ENCODE measurements at places on chromosomes 2 and 18. TPM values are rescaled to one million over a fixed set of nuclear protein-coding genes. Genes with fewer than 3 reads are reported as not detected.

DNA sequence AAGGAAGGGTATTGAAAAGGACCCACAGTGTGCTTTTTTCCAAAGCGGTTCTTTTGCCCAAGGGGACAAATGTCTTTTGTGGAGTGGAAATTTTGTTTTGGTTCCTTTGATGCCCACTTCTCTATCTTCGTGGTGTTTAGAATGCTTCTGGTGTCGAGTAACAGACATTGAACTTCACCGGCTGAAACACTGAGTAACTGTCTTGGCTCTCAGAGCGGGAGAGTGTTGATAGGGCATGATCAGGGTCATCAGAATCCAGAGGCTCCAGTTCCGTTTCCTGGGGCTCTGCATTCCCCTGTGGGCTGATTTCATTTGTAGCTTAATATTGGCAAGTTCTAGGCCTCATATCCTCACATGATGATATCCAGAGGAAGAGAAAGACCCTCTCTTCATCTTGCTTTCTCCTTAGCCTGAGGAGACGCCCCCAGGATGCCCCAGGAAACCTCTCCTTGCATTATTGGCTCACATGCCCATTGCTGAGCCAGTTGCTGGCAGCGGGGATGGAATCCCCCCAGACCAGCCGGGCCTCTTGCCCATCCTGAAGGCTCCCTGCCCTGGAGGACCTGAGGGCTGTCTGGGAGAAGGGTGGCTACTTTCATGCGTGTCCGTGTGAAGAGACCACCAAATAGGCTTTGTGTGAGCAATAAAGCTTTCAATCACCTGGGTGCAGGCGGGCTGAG lies 27.9 kb upstream of the AGFG1 start:
- DNase-seq, result no peak

- DNase-seq, result no peak
Observed at GRCh38 chr2:134249755-134250154, 4.1 kb upstream of the MGAT5 start.

DNA sequence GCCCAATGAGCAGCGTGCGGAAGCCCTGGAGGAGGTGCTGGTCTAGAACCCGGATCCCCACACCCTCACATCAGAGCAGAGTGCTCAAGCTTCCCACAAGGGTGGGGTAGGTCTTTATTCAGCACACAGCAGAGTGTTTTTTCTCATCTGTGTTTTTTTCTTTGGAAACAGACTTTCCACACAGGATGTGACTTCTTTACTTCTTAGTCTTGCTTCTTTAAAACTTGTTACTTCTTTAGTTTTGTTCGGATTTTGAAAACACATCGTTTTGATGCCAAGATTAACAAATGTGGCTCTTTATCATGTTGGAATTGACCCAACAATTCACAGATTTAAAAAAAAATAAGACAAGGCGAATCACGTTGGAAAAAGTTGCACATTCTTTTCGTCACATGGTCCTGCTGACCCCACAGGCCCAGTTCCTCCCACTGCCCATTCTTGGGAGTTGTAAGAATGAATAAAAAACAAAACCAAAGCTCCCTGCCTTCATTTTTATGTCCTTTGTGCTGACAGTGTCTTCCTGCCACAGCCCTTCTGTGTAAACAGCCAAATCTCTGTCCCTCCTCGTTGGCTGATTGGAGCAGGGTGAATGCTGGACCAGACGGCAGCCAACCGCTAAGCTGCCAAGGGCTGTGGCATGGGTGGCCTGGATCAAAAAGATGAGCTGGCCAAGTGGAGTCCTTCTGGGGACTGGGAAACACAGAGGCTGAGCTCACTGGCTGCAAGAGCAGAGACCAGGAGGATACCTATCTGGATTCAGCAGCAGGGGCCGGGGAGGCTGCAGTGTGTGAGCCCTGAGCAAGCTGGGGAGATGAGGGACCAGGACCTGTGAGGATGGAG lies 81.6 kb downstream of the TWIST2 start:
- no peak for DNase-seq

Gene IL36A
- not detected for total RNA-seq

GRCh38 chr18:68478246-68478645 lies 236.7 kb downstream of the TMX3 start:
- no peak for DNase-seq

GRCh38 chr2:180733330-180733729 lies 247.1 kb upstream of the UBE2E3 start:
- DNase-seq, result no peak

GRCh38 chr2:96170626-96171025 lies 25.4 kb upstream of the DUSP2 start:
- no peak for DNase-seq

DNA sequence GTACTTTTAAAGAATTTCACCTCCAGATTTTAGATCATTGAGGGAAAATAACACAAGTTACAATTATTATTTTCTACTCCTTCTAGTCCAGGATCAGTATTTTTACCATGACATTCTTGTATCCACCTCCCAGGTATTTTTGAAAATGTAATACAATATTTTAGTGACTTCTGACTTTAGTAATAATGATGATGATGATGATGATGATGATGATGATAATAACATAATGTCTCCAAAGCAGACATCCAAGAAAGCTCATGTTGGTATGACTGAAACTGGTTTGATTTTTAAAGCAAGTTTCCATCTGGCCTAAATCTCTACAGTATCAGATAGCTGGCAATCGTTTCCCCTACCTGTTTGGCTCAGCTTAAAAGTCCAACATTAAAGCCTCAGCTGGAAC lies 140.0 kb upstream of the GULP1 start:
- no peak for DNase-seq

DNA sequence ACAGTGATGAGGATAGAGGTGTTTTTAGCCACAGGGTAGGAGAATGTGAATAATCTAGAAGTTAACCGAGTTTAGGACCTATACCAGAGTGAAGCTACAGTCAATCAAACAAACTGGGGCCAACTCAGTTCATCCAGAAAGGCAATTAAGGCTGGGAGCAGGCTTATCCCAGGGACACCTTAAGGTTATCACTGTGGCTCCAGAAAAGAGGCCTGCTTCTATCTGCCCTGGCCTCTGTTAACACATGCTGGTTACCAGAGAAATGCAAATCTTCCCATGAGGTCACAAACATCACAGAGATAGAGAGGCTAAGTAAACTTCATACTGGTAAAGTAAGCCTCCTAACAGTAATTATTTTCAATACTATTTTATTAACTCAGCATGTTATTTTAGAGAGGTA lies 93.2 kb upstream of the GRB14 start:
- no peak for DNase-seq

DNA sequence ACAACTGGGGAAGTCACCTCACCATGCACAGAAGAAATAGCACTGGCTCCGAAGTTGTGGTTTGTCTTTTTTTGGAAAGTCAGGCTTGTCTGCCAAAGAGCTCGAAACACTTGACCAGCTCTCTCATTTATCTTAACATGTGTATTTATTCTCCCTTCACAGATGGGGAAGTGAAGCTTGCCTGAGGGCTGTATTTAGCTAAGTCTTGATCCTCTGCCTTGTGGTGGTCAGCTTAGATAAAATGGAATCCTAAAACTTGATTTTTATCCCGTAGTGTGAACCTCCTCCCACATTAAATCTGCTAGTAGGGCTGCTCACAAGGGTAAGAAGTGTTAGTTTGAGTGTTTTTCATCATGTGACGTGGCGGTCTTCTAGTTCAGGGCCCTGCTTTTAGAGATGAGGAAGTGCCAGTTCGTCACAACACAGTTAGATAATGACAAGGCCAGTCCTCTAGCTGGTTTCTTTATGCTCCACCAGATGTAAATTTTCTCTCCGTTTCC lies 89.7 kb downstream of the TMEM247 start:
- no peak for DNase-seq

Gene VWC2L
- not detected for total RNA-seq

Gene TOGARAM2
- total RNA-seq, result not detected

- DNase-seq, result no peak
Observed at GRCh38 chr18:493986-494983, 6.2 kb downstream of the COLEC12 start.

DNA sequence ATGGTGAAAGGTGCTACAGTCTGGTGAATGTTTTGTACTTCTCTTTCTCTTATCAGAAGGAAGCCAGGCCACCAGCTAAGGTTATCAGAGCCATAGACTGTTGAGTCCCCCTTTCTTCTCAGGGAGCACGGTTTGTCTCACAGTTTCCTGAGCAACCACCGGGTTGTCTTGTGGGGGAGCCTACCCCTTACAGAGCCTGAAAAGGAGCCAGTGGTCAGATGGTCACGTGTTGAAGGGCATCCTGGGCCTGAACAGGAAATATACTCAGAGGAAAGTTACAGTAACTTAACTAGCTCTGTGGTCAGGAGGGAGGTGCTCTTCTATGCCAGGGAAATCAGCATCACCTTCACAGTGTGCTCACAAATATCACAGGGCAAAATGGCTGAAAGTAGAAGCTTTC lies 11.6 kb downstream of the CD28 start:
- DNase-seq, result no peak

Gene SEPTIN2
- total RNA-seq, result 226 TPM

DNA sequence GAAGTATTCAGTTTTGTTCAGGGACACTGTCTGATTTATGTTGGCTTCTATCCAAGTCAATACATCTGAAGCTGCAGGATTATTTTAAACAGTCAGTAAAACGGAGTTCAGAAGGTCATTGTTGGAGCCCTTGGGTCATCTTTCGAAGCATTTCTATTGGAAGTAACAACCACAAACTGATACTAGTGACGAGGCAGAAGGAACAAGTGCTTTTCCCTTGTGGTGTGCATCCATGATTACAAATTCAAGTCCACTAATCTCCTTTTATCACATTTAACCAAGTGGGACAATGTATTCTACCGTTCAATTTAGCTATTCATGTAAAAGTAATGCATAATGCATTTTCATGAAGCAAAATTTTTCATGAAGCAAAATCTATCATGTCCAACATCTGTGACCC lies 76.9 kb downstream of the CD226 start:
- no peak for DNase-seq

Gene RBM43
- total RNA-seq, result 7.6 TPM

Gene TUBB8B
- total RNA-seq, result not detected

Gene CNGA3
- not detected for total RNA-seq

Gene TMEM200C
- total RNA-seq, result not detected

GRCh38 chr18:49747876-49748275 lies 65.5 kb downstream of the ACAA2 start:
- no peak for DNase-seq

DNA sequence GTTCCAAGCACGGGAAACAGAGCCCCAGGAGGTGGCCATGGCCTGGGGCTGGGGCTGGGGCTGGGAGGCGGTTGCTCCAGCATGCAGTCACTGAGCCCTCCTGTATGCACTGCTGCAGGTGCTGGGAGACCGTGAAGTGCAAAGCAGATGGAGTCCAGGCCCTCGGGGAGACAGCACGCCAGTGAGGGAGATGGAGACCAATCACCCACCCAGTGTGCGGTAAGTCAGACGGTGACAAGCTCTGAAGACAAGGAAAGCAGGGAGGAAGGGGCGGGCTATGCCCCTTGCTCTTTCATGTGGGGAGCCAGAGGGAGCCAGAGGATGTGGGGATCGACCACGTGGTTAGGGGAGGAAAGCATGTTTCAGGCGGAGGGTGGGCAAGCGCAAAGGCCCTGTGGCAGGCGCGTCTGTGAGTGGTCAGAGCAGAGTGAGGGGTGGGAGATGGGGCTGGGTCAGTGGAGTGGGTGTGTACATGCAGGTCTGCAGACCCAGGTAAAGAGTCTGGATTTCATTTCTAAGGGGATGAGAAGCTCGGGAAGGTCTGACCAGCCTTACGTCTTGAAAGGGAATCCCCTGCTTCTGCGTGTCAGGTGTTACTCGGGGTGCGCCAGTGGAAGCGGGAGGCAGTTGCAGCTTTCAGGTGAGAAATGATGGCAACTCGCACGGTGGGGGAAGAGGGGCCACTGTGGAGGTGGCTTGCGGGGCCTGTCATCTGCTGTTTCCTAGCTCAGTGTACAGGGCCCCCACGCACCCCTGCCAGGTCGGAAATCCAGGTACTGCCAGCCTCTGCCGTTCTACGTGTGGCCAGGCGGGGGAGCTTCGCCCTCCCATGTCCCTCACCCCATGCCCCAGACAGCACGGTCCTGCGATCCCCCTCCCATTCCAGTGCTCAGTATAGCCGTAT lies 19.4 kb downstream of the RRM2 start:
- DNase-seq, result no peak

DNA sequence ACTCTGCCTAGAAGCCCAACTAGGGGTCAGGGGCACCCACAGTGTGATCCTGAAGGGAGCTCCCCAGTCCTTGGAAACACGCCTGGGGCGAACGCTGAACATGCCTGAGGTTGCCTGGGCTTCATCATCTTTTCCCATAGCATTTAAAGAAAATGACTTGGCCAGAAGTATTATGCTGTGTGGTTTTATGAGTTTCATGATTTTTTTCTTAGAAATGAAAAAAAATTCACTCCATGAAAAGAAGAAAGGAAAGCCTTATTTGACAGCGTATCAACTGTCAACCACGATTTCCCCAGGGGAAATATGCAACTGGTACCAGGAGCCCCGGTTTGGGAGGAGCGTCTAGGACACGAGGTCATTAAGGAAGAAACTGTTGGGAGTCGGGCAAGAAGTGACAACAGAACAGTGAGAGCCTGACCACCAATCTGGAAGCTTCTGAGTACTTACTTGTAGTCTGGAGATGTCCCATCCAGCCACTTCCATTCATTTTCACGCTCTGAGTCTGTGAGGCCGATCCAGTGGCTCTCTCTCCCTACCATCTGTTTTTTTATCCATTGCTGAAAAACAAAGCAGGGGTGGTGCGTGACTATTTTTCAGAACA lies 63.5 kb upstream of the THOC1 start:
- DNase-seq, result no peak

Gene POTEJ
- not detected for total RNA-seq

DNA sequence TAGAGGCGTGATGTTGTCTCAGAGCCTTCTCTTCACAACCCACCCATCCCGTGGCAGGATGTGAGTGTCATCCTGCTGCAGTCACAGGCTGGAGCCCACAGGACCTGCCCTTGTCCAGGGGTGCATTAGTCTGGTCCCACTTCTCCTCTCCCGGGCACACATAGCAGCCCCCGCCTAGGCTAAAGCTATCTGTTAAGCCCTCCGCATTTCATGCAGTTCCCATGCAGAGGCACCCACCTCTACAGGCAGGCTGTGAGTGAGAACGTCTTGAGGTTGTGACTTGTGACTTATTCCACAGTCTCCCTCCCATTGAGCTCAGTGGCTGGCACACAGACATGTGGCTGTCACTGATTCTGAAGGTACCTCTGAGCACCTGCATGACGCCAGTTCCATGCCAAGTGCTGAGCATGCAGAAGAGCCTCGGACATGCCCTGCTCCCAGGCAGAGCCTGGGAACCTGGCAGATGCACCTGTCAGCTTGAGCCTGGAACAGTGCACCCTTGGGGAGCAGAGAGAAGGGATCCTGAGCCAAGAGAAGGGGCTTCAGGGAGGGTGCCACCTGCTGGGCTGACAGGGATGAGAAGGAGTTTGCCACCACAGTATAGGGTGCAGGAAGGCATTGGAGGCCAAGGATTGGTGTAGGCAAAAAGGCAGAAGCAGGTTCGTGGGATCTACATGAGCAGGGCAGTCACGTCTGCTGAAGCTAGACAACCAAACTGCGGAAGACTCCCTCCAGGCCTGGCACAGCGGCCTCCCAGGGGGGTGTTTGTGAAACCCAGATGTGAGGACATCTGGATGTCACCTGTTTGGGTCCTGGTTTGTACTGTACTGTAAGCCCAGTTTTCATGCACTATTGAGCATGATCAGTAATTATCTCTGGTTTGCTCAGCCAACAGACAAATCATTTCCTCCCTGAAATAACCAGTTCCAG lies 213.6 kb downstream of the GLI2 start:
- DNase-seq, result no peak
